Stimulated activated memory B cell treated with anti-CD40 and anti-IgM and Interleukin-4, amounts not matched to agents 10 μg/mL and 1 μg/mL and 100 μg/mL, for 72 hours (primary cell): ENCODE measurements at places on chromosomes 12 and 14.

DNA sequence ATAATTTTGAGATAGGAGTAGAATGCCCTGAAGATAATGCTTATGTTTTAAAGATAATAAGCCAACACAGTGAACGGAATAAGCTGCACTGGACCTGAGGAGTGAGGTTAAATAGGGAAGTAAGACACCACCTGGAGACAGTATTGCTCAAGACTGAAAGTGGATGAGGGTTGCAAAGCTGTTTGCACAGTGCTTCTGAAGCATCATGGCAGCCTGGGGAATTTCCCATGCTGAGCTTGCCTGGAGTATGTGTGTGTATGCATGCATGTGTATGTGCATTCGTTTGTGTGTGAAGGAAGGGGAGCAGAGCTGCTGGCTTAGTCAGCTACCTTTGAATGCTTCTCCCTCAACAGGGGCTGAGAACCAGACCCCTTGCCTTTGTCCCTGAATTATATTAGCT is 35.8 kb downstream of the BHLHE41 start:
- peak; percentile 95 for ATAC-seq

GRCh38 chr12:89762498-89763170 is 54.0 kb upstream of the ATP2B1 start:
- peak; percentile 64 for ATAC-seq

- no peak for ATAC-seq
These were observed 180.3 kb downstream of the RAD51B start for GRCh38 chr14:67999705-68000384.

GRCh38 chr12:92208613-92209121 is 63.0 kb upstream of the BTG1 start:
- ATAC-seq: peak; percentile 87
